AG04449 (cell line): ENCODE measurements at places on chromosomes 2 and 18.

GRCh38 chr18:74389171-74389927 is 67.8 kb downstream of the DIPK1C start:
- no peak for DNase-seq

DNA sequence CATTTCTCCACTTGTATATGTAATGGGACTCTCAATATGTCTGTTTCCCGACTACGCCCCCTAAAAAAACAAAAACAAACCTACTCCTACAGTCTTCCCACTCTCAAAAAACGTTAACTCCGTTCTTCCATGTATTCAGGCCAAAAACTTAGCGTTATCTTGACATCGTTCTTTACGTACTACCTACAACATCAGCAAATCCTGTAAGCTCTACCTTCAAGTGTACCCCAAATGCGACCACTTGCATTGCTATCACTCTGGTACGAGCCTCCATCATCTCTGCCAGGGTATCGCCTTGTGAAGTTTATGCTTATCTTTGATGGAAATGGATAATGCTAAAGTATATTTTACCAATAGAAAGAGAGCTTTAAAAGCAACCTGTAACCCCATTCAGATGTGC is 479 bp downstream of the GPATCH11 start:
- DNase-seq = no peak

- no peak for DNase-seq
These were observed 679.5 kb downstream of the KCNJ3 start for GRCh38 chr2:155377931-155378444.

- DNase-seq = no peak
These were observed 81.7 kb downstream of the AGPS start for GRCh38 chr2:177474301-177474700.

GRCh38 chr18:10414293-10414842 is 40.1 kb upstream of the APCDD1 start:
- DNase-seq = no peak

GRCh38 chr2:241064802-241065354 is 37.2 kb downstream of the MTERF4 start:
- DNase-seq = no peak

GRCh38 chr2:111903930-111904439 is 5.6 kb downstream of the MERTK start:
- DNase-seq = no peak

DNA sequence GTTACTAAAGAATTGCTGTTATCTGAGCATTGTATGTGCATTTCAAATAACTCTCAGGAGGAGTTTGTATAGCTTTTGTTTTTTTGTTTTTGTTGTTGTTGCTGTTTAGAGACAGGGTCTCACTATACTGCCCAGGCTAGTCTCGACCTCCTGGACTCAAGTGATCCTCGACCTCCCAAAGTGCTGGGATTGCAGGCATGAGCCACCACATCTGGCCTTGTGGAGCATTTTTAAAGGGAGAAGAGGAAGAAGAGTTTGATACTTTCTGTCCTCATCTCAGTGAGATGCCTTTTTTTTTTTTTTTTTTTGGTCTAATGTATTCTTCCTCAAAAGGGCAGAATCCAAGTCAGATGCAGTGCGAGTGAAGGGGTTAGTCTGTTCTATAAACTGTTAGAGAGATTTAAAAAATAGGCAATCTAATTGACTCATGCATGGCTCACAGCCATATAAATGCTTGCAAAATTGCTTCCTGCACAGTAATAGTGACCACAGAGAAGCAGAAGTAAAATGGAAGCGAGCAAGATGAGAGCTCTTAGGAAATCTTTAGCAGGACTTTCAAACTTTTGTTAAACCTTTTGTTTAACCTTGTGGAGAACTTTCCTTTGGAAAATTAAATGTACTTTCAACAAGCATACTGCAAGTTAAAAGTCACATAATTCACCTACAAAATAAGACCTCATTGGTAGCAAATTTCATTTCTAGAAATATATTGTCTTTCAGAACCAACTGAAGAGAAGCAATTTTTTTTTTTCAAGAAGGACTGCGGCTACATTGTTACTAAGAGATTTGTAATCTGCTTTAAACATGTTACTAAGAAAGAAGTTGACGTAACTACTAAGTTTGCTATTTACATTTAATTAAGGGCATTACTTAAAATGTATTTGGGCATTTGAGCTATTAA is 52.3 kb upstream of the ROCK1 start:
- DNase-seq = peak; percentile 69

GRCh38 chr2:219497495-219498279 is 1.0 kb upstream of the GMPPA start:
- no peak for DNase-seq

GRCh38 chr18:31633392-31634330 is 42.0 kb downstream of the TTR start:
- DNase-seq = no peak

- no peak for DNase-seq
These were observed 125.0 kb downstream of the LPIN1 start for GRCh38 chr2:11871421-11871820.

DNA sequence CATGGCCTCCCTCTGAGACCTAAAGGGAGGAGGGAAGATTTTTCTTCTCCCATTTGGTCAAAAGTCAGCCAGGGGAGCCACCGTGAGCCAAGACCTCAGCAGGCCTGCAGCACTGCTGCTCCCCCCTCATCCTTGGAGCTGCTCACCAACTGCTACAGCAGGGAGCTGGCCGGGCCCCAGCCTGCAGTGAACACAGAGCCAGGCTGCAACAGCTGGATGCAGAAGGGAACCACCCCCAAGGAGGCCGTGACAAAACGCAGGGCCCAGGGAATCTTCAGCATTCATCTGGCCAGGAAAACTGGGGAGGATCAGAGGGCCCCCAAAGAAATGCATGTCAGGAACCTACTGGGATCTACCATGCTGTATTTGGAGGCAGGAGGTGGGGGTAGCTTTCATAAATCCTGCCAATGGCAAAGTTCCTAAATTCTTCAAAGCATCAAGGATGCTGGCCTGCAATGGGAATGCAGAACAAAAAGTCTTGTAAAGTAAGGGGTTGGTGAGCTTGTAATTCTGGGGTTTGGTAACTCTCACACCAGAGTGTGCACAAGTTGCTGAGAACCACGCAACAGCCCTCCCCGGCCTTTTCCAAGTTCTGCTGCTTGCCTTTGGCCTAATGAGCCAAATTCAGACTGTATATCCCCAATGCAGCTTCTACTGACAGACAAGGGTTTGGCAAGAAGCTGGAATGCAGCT is 61.0 kb downstream of the CACNB4 start:
- no peak for DNase-seq

GRCh38 chr2:143001501-143001900 is 124.0 kb downstream of the KYNU start:
- no peak for DNase-seq

- no peak for DNase-seq
These were observed 38.4 kb downstream of the SEPTIN10 start for GRCh38 chr2:109575373-109575772.

GRCh38 chr2:70396612-70397011 is 94.7 kb upstream of the FAM136A start:
- DNase-seq = no peak

DNA sequence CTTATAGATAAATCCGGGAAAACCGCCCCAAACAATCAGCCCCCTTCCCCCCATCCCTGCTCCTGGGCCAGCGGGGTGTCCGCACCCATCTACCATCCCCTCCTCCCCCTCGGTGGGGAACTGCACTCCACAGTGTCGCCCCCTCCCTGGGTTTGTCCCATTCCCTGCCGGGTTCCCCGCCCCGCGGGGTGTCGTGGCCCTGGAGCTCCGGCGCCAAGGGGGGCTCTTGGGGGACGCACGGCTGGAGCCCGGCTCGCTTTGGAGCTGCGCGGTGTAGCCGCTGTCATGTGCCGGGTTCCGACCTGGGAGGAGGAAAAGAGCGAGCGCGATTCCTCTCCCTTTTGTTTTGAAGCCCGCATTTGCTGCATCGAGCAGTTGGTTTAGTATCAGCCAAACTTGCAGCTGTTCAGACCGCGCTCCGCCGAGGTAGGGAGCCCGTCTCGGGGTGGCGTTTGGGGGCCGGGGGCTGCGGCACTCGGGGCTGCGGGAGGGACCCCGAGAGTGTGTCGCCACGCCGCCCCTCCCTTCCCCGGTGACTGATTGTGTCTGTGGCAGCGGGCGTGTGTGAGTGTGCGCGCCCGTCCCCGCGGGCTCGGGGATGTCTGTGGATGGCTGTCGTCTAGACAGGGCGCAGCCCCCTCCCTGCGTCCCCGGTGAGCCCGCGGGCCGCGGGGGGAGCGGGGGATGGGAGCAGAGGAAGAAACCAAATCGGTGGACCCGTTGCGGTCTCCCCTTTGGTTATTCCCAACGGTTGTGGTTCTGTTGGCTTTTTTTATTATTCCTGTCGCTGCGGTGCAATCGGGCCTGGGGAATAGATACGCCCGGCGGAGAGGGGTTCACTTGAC is 797 bp downstream of the CTIF start:
- no peak for DNase-seq

GRCh38 chr2:137802038-137802437 is 162.2 kb upstream of the HNMT start:
- DNase-seq = no peak

GRCh38 chr2:173164396-173164795 is 88.8 kb downstream of the MAP3K20 start:
- DNase-seq = no peak

DNA sequence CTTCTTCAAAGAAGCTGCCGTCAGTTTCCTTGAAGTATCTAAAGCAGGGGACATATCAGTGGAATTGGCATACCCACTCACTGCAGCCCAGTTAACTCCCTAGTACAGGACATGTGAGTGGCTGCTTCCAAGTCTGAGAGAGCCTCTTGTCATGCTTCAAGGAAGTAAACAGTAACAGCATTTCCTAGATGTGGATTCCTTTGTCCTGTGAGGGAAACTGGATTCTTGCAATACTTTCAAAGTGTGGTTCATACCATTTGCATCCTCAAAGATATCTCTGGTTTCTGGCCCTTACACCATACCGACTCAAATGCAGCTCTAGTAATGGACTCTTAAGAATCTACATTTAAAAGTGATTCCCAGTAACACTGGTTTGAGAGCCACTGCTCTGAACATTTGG is 87.2 kb downstream of the ESCO1 start:
- peak; percentile 38 for DNase-seq
